ENCODE measurements at places on chromosomes 5 and 9.

DNA sequence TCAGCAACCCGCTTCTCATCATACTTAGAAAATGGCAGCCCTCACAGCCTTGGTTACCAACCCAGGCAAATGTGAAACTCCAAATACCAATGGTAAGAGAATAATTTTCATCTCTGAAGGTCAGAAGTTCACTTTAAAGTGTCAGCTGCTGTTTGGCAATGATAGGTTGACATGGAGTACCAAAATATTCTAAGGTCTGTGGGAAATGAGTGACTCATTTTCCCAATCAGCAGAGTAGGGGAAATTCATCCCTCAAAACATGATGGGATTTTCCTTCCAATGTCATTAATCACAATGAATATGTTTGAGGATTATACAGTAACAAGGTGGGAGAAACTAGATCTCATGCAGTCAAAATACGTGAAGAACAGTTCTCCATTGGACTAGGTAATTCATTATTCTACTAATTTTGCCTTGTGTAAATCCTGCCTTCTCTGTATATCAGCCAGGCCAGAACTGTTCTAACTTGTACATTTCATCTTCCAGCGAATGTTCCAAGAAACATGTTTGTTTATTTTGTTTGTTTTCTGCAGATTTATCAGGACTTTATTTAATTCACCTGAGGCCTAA is 53.1 kb upstream of the ERBIN start:
- no peak for DNase-seq

DNA sequence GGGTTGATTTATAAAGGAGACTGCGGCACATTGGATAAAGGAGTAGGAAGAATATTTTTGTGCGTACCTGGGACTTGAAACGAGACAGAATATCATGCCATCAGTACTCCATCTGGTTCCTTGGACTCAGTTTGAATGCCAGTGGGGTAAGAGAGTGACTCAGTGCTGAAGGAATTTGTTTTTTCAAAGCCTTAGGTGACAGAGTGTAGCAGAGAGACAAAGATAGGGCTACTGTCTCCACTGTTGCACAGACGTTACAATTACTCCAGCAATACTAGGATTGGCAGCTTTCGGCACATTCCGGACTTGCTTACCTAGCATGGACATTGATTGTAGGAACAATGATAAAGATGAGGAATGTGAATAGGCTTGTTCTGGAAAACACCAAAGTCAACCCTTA is 250.7 kb downstream of the KCTD16 start:
- DNase-seq = no peak

- no peak for DNase-seq
Observed at GRCh38 chr5:124007675-124008398, 495.9 kb downstream of the CSNK1G3 start.

DNA sequence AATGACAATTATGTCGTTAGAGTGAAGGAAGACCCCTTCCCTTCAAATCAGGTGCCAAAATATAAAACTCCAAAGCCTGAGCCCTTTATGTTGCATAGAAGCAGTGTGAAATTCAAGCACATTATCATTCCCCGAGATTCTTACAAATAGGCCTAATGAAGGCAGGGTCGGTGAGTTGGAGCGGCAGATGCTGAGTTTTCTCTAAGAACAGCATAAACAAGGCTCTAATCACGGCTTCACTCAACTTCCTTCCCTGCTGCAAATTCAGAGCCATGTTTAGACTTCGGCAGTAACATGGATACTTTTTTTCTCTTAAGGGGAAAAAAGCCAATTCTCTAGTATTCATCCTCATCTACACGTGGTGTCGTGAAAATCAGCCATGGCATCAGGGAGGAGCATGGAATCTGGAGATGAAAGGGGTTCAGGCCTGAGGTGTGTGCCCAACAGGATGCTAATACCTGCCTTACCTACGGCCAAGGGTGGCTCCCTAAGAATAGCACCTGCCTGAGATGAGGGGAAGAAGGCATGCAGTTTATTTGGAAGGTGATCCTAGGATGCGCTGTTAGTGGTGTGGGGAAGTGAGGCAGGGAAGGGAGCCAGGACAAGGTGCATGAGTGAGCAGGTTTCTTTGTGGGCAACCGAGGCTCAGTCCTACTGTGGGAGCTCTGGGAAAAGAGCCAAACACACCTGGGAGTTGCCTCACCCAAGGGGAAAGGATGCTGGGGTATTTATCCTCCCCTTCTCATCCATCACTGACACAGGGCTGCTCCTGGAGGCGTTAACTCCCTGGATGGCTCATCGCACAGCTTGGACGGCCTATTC is 146.8 kb upstream of the TBC1D2 start:
- DNase-seq = no peak

- DNase-seq = no peak
Observed at GRCh38 chr5:59795141-59795540, 98.4 kb downstream of the PDE4D start.
